ENCODE measurements at places on chromosomes 11 and 22.
A peak's percentile ranks its signal among the peaks of the same experiment; 100 is the strongest.

- DNase-seq, result no peak
Measured at GRCh38 chr11:85620256-85620655, 6.9 kb downstream of the DLG2 start.

GRCh38 chr22:30721741-30722140 lies 27.1 kb downstream of the OSBP2 start:
- no peak for DNase-seq

DNA sequence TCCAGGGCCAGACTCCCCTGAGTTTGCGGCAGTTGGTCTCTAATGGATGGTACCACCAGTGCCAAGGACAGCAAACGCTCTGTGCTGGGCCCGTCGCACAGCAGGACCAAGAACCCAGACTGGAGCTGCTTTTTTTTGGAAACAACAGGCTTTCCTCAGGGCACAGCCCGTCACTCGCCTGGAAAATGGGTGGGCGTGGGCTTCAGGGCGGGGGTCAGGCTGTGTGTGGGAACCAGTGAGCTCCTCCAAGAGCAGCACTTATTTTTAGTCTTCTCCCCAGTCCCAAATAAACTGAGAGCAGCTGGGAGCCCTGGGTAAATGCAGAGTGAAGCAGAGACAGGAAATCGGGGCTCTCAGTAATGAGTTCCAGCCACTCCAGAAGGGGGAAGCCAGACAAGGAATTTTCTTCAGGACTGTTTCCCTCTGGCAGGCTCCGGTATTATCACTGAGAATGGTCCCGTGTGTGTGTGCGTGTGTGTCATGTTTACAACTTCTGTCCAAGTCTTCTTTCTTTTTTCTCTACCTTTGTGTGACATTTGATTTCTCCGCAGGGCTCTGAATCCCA lies 63.0 kb downstream of the PPFIBP2 start:
- no peak for DNase-seq

GRCh38 chr11:58905721-58906547 lies 33.4 kb upstream of the GLYATL1 start:
- no peak for DNase-seq

GRCh38 chr22:17407643-17408042 lies 38.4 kb downstream of the CECR2 start:
- no peak for DNase-seq

GRCh38 chr22:38925571-38926041 lies 31.8 kb upstream of the APOBEC3A start:
- no peak for DNase-seq

- DNase-seq, result peak; percentile 37
Measured at GRCh38 chr22:41699264-41700107, at the start of gene MEI1. MEI1 (plus strand) TSS chr22:41699503; CDS start chr22:41699539, 36 bp downstream.

DNA sequence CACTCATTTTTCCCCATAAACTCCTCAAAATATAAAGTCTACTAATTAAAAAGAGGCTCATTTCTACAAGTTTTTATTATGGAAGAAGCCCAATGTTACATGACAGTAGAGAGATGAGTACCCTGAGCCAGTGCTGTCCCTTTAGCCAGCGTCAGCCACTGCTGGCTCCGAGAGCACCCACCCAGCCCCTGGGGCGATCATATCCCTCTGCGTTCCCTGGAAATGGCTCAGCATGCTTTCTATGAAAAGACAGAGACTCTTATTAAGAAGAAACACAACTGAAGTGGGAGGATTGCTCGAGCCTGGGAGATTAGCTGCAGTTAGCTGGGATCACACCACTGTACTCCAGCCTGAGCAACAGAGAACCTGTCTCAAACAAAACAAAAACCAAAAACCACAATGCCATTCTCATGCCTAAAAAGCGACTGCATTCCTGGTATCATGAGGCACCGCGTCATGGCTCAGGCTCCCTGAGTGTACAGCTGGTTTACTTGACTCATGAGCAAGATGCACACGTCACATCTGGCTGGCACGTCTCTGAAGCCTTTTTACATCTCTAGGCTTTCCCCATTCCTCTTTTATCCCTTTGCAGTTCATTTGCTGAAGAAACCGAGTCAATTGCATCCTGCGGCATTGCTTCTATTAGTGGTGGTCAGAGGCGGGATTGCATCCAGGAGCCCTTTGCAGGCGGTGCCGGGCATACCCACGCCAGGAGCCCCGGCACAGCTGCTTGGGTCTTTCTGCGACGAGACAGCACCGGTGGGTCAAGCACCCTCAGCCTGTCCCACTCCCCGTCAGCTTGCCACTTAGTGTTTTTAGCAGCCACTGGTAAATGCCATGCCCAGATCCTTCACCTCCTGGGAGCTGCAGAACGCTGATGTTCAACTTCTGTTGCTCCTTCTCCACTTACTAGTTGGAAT lies 119.9 kb downstream of the CTTN start:
- DNase-seq, result no peak

GRCh38 chr11:91178366-91178765 lies 955.5 kb upstream of the CHORDC1 start:
- DNase-seq, result no peak

DNA sequence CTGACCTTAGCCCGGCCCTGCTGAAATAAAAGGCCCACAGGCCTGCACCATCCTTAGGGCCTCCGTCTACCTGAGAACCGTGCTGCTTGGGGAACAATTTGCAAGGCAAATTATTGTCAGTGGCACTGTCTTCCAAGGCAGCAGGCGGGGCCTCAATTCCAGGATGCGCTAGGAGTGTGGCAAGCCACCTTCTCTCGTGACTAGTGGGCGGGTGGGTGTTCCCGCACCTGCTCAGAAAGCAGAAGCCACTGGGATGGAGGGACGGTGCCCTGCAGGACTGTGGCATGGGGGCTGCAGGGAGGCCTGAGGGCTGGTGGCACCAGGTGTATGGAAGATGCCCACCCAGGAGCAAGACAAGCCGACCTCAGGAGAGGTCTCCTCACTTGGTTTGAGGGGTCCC lies 58.8 kb upstream of the TTLL12 start:
- no peak for DNase-seq

DNA sequence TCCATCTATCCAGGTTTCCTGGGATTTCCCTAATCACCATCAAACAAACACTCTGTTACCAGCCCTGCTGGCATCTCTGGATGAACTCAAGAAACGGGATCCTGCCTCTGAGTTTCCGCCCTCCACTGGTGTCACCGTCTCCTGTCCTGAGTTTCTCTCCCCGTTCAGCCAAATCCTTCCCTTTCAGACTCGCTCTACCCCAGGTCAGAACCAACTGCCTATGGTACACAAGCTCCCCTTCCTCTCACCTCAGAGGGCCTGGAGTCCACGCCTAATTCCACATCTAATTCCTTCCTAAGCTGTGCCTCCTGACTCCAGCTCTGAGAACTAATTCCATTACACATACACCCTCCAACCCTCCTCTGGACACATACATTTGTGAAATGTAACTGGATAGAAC lies 96.1 kb downstream of the SHANK2 start:
- DNase-seq, result no peak

DNA sequence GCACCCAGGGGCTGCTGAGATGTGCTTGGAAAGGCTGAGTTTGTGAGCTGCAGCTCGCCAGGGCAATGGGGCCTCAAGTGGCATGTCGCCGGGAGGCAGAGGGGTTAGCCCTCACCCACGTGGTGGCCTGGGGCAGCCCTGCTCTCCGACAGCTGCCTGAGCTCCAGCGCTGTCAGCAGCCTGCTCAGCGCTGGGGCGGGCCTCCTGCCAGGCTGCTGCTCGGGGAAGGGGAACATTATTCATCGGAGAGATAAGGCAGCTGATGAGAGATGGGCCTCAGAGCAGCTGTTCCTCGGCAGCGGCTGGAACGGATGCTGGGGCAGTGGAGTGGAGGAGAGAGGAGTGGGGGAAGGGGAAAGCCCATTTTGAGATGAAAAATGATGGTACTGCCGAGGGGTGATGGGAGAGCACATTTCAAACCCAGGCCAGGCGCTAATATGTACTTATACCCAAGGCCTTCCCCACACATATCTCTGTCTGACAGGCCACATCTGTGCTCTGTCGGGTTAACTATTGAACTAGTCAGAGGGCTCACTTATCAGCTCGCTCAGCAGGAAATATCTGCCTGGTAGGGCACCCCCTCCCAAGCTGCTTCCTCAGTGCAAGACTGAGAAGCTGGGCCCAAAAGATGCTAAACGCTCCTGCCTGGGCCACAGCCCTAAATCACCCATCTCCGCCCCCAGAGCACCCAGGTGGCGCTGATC lies 79.5 kb downstream of the TIMP3 start:
- DNase-seq, result no peak

DNA sequence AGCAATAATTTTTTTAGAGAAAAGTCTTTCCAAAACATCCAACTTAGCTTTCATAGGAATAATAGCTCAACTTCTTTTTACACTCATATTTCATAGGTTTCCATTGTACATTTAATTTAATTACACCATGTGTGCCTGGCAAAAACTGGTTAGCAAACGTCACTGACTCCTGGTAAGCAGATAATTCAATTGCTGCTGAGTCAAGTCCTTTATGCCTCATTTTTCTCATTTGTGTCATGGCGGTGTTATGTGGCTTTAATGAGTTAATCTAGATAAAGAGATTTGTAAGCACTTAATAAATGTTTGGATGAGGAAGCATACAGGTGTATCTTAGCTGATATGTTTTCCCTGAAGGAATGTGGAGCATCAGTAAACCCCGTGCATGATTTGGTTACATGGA lies 41.2 kb upstream of the PAK1 start:
- DNase-seq, result no peak

DNA sequence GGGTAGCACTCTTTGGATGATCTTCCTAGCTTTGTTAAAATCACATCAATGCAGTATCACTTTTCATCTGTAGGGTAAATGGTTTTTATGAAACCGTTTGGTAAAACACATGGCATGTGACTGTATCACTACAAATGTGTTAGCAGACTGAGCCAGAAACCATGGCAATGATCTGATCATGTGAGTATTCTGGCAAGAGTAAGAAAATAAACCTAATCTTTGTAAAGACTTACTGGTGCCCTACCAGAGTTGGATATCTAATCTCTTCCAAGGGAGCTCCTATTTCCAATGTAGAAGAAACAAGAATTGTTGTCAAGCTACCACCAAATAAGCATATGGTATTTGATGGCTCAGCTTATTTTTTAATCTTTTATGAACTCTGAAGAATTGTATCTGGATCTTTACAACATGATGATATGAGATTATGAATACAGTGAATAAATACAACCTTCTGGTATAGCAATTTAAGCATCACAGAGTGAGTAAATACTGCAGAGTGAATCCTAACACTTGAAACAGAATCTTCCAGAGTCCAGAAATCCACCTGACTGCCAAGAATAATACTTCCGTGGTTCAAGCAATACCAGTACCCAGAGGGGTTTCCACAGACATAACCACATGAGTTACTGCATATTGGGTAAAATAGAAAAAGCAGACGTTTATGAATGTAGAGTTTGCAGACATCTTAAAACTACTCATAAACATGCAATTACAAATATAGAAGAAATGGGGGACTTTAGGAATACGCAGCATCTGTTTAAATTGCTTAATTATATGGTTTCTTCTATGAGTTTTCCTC lies 238.8 kb downstream of the TTC28 start:
- no peak for DNase-seq

DNA sequence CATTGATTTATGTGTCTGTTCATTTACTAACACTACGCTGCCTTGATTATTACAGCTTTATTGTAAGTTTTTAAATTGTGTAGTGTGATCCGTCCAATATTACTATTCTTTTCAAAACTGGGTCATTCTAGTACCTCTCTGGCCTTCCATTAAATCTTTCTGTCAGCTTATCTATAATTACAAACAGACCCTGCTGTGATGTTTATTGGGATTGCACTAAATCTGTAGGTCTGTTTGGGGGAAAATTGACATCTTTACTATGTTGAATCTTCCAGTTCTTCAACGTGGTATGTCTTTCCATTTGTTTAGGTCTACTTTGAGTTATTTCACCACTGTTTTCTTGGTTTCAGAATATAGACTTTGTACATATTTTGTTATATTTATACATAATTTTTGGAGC lies 15.6 kb downstream of the CABIN1 start:
- no peak for DNase-seq

DNA sequence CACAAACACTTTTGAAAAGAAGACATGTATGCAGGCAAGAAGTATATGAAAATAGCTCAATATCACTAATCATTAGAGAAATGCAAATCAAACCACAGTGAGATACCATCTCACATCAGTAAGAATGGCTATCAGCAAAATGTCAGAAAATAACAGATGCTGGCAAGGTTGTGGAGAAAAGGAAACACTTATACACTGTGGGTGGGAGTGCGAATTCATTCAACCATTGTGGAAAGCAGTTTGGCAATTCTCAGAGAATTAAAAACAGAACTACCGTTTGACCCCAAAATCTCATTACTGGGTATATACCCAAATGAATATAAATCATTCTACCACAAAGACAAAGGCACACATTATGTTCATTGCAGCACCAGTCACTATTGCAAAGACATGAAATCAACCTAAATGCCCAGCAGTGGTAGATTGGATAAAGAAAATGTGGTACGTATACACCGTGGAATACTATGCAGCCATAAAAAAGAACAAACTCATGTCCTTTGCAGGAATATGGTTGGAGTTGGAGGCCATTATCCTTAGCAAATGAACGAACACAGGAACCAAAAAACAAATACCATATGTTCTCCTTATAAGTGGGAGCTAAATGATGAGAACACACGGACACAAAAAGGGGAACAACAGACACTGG lies 18.5 kb downstream of the MMP13 start:
- no peak for DNase-seq

DNA sequence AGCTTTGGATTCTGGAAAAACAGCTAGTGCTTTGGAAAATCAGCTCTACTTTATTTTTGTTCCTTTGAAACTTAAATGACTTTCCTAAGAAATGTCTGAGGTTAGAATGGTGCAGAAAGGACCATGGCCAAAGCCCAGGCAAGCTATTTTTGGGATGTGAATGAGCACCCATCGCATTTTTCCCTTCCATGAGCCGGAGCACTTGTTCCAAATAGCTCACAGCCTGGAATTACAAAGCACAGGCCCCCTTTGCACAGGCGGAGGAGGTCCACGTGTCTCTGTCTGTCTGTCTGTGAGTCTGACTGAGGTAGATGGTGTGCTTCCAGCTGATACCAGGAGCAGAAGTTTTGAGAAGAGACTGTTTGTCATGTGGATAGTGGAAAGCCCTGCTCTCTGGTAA lies 50.7 kb downstream of the MICAL2 start:
- DNase-seq, result no peak

DNA sequence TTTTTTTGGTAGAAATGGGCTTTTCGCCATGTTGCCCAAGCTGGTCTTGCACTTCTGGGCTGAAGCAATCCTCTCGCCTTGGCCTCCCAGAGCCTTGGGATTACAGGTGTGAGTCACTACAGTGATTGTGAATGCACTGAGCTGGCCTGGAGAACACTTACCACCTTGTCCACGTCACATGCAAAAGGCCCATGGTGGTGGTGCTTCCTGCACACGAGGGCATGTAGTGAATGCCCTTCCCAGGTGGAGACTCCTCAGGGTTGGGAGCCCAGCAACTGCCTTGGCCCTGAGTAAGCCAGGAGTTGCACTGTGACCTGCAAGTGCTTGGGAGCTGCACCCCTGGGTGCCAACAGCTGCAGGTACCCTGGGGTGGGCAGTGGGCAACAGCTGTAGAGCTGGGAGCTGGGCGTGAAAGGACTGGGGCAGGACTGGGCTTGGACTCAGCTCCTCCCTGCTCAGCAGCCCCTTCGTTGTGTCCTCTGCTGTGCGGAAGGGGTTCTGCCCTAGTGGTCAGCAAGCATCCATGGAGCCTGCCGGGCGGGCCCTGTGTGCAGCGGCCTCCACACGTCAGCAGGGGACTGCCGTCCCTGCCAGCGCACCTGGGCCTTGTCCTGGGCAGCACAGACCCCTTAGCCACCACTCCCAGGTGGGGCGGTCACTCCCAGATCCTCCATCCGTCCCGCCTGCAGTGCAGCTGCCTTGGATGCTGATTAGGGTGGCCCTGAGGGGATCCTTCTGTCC lies 9.3 kb upstream of the ADORA2A start:
- no peak for DNase-seq

Measured in hypothalamus (tissue), 51 donors.